Activated T-cell treated with anti-CD3 and anti-CD28 coated beads for 4 hours (primary cell): ENCODE measurements at places on chromosomes 4 and X.

DNA sequence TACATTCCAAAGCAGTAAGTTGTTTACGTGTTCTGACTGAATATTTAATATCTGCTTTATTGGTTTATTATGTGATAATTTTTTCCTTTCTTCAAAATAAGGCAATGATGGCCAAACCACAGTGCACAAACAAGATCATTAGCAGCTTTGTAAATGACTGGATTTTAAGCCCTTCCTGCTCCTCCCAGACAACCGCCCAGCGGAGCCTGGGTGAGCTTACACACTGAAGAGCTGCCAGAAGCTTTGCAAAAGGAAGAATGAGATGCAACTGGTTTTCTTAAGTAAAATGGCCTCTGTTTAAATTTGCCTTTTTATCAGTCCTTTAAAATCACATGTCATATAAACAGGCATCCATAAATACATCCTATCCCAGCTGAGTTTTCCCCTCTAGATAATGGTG is 52.2 kb downstream of the SPARCL1 start:
- DNase-seq = no peak

DNA sequence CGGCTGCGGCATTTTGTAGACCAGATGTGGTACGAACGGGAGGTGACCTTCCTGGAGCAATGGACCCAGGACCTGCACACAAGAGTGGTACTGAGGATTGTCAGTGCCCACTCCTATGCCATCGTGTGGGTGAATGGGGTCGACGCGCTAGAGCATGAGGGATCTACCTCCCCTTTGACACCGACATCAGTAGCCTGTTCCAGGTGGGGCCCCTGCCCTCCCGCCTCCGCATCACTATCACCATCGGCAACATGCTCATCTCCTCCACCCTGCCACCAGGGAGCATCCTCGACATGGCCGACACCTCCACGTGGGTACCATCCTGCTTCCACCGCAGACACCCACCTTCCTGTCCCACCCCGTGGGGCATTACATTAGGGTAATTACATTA is 46.2 kb downstream of the SMARCA5 start:
- DNase-seq = peak; percentile 43

GRCh38 chr4:185346975-185347601 is 48.6 kb downstream of the LRP2BP start:
- DNase-seq = no peak

DNA sequence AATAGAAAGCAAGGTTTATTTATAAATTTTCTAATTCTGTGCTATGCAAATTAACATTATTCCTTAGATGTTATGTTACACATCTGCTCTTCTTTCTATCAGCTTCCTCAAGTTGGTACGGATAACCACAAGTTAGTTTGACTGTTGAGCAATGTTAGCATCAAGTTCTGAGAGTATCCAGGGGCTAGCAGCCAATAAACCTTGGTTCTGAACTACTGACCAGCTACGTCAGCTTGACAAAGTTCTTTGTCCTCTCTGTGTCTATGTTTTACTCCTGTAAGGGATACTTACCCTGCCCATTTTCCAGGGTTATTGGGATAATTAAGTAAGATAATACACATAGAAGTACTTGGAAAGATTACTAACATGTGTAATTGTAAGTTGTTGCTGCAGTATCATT is 8.1 kb upstream of the TEX13A start:
- DNase-seq = no peak

- DNase-seq = no peak
Observed at GRCh38 chr4:116343809-116344208, 741.6 kb downstream of the TRAM1L1 start.

DNA sequence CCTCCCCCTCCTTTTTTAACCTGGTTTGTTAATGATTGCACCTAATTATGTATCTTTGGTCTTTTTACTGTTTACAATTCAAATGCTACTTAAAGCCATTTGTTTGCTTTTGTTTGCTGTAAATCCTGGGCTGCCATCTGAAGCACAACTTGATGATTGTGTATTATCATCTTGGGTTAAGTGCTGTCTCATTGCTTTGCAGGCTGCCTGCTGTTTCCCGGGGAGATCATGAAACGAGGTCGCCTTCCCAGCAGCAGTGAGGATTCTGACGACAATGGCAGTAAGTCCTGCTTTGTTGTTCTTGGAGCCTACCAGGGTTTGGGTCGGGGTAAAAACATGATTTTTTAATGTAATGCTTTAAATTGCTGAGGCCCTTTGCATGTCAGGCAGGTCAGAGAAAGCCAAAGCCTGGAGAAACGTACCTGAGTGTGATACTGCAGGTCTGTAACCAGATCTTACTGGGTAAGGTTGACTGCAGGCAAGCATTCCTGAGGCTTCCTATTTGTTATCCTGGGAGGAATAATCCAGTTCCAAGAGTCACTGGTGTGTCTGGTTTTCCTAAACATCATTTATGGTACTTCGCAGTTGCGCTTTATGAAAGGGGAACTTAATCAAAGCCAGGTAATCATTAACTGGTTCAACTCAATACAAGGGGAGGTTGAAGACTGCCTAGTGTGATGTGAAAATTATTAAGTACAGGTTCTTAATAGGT is 22.2 kb downstream of the JADE1 start:
- DNase-seq = no peak

- DNase-seq = no peak
Observed at GRCh38 chr4:16027626-16028025, 56.2 kb downstream of the PROM1 start.

DNA sequence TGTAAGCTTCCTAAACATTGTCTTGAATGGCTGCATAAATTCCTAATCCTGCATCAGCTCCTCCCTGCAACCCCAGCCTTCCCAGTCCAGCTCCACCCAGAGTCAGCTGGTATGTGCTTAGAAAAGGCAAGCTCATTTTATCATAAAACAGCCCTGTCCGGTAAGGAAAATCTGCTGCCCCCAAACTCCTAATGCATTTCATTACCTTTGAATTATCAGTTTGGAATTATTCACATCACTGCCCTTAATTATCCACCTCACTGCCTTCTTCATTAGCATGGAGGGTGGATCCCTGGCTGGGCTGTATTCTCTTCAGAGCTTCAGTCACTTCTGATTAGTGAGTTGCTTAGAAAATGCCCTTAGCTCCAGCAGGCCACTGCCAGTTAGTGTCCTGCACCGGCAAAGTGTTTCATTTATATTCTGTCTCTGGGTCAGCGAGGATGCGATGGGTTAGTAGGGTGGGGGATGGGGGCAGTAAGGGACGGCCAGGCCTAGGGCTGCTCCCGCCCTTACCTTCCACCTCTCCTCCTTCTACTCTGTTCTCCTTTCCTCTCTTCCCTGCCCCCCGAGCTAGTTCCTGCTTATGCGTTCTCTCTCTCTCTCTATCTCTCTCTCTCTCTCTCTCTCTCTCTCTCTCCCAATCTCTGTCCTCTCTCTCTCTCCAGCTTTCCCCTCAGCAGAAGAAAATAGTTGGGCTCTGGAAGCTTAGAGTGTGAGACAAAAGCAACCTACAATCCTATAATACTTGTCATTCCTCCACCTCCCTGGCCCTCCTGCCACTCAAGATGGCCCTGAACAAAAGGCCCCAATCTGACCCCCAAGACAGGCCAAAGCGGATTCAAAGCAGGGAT is 174.8 kb upstream of the KLF3 start:
- DNase-seq = no peak

- no peak for DNase-seq
Observed at GRCh38 chrX:2314831-2315365, 185.9 kb downstream of the DHRSX start.

- DNase-seq = peak; percentile 68
Observed at GRCh38 chrX:153333821-153334653, at the start of gene ZNF275. ZNF275 (plus strand) TSS chrX:153334153; CDS start chrX:153336680, 2,527 bp downstream.

DNA sequence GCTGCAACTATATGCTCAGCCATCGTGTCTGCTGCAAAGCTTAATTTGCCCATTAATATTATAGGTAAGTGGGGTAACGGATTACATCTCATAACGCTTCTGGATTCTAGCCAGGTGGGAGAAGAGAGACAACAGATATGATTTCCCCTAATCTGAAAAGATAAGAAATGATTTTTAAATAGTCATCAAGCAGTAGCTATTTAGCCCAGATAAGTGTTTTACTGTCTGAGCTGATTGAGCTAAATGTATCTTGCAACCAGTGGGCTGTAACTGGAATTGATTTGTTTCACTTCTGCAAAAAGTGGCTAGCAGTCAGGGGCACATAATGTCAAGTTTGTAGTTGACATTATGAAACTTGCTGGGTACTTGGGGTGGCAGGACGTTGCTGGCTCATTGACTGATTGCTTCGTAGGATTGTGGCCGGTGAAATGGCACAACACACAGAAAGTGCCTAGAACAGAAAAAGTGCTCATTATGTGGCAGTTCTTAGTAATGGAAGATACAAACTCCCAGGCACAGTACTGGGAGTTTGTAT is 18.5 kb downstream of the LAP3 start:
- DNase-seq = no peak

- DNase-seq = peak; percentile 35
Observed at GRCh38 chr4:2412534-2412884, 5.9 kb downstream of the ZFYVE28 start.

- DNase-seq = no peak
Observed at GRCh38 chr4:30808276-30808675, 88.1 kb downstream of the PCDH7 start.

DNA sequence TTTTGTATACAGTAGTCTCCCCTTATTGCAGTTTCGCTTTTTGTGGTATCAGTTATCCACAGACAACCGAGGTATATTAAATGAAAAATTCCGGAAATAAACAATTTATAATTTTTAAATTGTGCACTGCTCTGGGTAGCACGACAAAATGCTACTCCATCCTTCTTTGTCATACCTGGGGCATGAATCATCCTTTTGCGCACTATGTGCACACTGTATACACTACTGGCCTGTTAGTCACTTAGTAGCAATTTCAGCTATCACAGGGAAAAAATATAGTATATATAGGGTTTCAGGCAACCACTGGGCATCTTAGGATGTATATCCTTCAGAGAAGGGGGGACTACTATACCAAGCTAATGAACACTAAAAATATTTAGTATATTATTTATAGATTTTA is 198.8 kb upstream of the FAT4 start:
- DNase-seq = no peak

DNA sequence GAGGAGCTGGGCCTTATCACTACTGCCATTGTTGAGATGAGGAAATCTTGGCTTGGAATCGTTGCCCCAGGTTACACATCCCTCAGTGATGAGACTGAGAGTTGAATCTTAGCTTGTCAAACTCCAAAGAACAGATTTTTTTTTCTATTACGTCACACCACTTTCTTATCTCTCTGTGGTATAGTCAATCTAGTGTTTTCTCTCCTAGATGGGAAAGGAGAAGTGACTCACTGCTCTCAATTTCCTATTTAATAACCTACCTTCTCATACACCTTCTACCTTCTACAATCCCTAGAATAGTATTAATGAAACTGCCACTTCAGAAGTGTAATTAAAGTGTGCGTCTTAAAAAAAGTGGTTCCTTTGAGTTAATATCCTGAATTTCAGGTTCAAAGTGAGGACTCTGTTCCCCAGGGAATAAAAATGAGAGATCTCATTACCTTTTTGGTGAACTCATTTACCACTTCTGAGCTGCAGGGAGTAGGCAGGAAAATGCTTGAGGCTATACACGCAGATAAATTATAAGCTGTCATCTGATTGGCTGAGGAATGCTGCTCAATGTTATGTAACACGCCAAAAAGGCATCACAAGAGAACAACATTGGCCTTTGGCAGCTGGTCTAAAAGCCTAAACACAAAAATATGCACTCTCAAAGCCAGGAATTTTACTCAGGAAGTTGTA is 59.3 kb downstream of the MAD2L1 start:
- no peak for DNase-seq
